ENCODE measurements at places on chromosomes 13 and 19.

GRCh38 chr13:43877326-43877725, 2.2 kb downstream of the CCDC122 start:
- no peak for DNase-seq

DNA sequence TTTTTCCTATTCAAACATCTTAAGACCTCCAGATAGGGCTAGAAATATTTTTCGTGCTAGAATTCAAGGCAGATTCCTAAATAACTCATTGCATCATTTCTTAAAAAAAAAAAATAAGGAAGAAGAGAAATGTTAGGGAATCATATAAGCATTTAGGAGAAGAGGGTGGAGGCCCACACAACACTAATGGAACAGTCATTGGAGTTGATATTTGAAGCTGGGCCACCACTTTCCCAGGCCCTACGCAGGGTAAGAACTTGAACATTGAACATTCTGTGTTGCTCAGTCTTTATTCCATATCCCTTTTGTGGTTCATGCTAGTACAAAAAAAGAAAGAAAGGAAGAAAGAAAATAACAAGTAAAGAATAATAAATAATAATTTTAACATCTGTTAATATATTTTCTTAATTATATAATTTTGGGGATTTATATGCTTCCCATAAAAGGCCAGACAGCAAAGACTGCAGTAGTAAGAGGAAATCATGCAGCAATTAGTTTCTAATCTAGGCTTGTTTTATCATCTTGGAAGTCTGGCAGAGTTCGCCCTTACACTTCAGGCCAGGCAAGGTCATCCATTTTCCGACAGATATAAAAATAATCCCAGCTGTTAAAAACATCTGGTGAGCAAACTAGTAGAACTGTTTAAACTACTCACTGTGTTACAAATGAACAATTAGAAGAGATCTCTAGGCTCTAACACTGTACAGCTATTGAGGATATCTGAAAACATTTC, 127.7 kb downstream of the FRY start:
- no peak for DNase-seq

DNA sequence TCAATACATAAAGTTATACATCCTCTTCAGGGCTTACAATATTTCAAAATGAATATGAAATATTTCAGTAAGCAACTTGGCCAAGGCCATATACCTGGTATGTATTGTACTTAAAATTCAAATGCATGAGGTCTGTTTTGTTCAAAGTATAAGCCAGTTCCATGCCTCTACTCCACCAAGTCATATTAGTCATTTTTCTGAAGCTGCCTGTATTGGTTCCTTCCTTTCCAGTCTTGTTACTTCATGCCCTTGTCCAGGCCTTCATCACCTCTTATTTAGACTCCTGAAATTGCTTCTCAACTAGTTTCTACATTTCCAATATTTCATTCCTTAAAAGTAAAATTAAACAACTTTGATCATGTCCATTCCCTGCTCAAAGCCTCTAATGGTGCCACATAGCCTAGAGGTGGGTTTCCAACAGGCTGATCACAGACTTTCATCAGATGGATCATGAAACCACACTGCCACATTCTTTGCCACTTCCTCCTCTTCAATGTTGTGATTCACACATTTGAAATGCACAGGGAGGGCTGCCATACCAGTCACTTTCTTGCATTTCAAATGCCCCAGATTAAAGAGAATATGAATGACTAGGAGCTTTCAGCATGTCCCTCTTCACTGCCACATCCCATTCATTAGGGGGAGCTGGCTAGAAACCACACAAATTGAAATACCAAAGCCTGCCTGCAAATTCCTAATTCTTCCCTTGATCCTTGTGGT, 424.1 kb upstream of the DACH1 start:
- no peak for DNase-seq

- DNase-seq = no peak
Observed at GRCh38 chr19:31940396-31940795, 405.0 kb upstream of the ZNF507 start.

- DNase-seq = no peak
Observed at GRCh38 chr13:20326276-20326675, 94.2 kb upstream of the GJB6 start.

- no peak for DNase-seq
Observed at GRCh38 chr19:46283771-46284170, 13.1 kb upstream of the HIF3A start.

- DNase-seq = no peak
Observed at GRCh38 chr19:27876976-27877512, 1335.9 kb downstream of the UQCRFS1 start.

DNA sequence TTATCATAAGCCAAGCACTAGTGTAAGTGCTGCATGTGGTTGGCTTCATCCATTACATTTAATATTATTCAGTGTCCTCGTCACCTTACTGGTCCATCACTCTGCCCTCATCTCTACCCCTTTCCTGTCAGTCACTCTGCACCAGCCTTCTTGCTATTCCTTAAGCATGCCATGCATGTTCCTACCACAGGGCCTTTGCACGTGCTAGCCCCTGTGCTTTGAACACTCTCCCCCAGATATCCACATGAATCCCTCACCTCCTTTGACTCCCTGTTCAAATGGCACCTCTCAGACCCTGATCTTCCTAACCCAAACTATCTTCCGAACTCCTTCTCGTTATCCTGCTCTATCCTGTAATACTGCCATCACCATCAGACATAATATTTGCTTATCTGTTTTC, 3.2 kb upstream of the RELB start:
- DNase-seq = no peak

DNA sequence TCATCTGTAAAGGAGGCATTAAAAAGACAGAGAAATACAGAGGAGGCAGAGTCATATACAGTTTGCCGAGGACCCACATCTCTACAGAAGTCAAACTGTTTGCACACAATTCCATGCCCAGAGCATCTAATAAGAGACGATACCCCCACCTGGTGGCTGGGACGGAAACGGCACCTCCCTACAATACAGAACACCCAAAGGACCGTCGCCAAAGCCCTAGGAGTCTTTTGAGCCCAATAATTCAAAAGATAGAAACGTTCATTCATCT, 703 bp upstream of the PLEKHG2 start:
- peak; percentile 86 for DNase-seq

DNA sequence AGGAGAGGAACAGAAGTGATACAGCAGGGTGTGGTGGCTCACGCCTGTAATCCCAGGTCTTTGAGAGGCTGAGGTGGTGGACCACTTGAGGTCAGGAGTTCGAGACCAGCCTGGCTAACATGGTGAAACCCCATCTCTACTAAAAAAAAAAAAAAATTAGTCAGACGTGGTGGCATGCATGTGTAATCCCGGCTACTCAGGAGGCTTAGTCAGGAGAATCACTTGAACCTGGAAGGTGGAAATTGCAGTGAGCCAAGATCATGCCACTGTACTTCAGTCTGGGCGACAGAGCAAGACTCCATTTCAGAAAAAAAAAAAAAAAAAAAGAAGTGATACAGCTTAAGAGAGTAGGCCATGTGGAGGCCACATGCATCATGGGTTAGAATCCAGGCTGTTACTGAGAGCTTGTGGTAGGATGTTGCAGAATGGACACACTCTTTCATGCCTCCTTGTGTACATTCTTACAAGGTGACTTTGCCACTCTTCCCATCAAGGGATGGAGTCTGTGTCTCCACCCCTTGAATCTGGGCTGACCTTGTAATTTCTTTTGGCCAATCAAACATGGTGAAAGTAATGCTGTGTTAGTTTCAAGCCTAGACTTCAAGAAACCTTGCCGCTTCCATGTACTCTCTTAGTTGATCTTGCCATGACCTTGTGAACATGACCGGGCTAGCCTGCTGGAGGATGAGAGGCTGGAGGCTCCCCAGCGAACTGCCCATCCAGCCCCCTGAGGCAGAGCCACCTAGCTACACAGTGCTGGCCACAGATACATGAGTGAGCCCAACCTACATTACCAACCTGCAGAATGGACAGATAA, 12.3 kb downstream of the FAM187B start:
- DNase-seq = no peak

GRCh38 chr13:49112782-49113525, 107.2 kb upstream of the MLNR start:
- no peak for DNase-seq

Data from stimulated activated CD8-positive, alpha-beta memory T cell treated with anti-CD3 and anti-CD28 coated beads, Interleukin-2, amount 100 ng/mL, for 48 hours (primary cell).